ENCODE measurements at places on chromosomes 1 and 21. TPM values are rescaled to one million over a fixed set of nuclear protein-coding genes. Genes with fewer than 3 reads are reported as not detected.

DNA sequence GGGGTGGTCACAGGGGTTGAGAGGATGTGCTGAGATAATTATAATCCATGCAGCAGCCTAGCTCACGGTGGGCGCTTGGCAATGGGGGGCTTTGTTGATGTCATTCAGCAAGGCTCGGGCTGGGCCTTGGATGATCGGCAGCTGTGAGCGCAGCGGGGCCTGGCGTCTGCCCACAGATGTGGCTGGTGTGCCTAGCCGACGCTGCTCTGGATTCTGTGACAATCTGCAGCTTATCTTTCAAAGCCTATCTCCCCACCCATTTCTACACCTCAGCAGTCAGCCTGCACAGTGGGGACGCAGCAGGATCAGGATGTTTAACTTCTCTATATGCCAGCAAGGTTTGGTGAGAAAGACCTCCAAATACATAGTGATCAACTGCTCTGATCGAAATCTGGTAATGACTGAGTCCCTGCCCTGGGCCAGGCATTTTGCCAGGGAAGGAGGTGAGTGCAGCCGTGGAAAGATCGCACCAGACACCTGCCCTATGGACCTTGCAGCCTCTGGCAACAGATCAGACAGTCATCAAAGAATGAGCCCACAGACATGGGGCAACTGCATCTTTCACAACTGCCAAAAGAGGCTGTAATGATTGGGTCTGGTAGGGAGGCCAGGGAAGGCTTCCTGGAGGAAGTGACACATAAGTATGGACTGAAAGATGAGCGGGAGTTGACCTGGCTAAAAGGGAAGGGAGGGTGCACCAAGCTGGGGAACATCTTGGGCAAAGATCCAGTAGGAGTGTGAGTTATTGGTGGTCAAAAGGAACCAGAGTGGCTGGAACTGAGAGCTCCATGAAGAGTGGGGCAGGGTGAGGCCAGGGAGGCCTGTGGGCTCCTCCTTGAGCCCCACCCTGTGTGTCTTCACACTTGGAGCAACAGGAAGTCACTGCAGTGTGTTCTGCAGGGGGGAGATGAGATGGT lies 35.3 kb downstream of the EPHB2 start:
- no peak for DNase-seq

- DNase-seq = no peak
These were observed 8.9 kb downstream of the C1orf115 start for GRCh38 chr1:220699044-220699443.

- DNase-seq = no peak
These were observed 10.5 kb downstream of the SNAP47 start for GRCh38 chr1:227745568-227746265.

- DNase-seq = no peak
These were observed 151.5 kb downstream of the SMYD3 start for GRCh38 chr1:246355411-246356230.

DNA sequence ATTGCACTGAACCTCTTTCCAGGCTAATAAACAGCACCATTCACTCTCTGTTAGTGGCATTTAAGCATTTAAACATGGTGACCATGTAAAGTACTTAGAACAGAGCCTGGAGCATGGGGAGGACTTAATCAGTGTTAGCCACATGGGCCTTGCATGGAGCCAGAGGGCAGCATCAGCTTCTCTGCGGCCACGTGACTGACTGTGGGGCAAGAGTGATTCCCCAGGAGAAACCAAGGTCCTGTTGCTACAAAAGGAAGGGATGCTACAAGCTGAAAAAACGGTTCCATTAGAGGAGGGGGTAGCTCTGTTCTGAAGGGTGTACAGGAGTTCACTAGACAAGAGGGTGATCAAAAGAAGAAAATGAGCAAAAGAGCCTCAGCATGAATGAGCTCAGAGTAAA lies 256.8 kb downstream of the MATN1 start:
- DNase-seq = no peak

DNA sequence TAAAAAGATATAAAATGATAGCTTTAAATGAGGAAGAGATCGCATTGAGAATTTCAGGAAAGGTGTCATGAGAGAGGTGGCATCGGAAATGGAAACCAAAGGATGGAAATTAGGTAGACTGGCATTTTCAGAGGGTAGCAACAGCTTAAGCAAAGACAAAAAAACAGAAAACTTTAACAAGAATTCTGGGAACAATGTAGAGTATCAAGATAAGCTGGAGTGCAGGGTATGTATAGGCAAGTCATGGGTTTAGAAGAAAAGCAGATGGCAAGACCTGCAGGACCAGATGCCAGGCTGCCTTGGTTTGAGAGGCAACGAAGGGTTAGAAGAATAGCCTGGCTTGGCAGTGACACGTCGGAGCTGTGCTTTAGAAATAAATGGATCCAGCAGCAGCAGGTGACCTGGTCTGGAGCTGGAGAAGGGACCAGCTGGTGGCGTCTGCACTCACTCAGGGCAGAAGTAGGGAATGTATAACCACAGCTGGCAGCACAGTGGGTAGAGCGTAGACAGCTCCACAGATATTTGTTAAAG lies 149.4 kb upstream of the TIAM1 start:
- no peak for DNase-seq

DNA sequence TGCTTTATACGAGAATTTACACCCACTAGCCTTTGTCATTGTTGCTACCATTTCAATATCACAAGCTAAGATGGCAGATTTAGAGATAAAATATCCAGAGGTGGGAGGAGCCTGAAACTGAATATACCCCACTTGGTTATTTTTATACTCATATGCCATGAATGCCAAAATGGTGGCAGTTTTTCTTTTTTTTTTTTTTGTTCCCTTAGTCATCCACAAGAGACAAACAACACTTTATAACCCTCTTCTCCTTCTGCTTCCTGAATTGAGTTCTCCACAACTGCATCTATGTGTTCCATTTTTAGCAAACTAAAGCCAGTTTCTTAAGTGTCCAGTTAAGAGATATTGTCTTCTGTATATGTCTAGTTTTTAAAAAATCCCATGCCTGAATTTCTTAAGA lies 558.4 kb downstream of the LMO4 start:
- DNase-seq = no peak

GRCh38 chr1:169047074-169047473 lies 59.4 kb upstream of the ATP1B1 start:
- DNase-seq = no peak

DNA sequence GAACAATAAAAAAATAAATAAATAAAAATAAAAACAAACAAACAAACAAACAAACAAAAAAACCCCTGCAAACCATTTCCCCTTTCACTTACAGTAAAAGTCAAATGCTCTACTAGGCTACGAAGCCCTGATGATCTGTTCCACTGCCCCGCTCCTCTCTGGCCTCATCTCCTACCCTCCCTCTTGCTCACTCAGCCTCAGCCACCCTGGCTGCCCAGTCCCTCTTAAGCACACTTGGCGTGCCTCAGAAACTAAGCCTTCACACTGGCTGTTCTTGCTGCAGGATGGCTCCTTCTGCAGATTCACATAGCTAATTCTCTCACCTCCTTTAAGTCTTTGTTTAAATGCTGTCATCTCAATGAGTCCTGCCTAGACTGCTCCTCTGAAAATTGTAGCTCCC lies 30.8 kb upstream of the UHMK1 start:
- no peak for DNase-seq

GRCh38 chr1:235491644-235492043 lies 12.6 kb downstream of the B3GALNT2 start:
- no peak for DNase-seq

GRCh38 chr1:99228153-99228552 lies 36.1 kb upstream of the PLPPR4 start:
- no peak for DNase-seq

DNA sequence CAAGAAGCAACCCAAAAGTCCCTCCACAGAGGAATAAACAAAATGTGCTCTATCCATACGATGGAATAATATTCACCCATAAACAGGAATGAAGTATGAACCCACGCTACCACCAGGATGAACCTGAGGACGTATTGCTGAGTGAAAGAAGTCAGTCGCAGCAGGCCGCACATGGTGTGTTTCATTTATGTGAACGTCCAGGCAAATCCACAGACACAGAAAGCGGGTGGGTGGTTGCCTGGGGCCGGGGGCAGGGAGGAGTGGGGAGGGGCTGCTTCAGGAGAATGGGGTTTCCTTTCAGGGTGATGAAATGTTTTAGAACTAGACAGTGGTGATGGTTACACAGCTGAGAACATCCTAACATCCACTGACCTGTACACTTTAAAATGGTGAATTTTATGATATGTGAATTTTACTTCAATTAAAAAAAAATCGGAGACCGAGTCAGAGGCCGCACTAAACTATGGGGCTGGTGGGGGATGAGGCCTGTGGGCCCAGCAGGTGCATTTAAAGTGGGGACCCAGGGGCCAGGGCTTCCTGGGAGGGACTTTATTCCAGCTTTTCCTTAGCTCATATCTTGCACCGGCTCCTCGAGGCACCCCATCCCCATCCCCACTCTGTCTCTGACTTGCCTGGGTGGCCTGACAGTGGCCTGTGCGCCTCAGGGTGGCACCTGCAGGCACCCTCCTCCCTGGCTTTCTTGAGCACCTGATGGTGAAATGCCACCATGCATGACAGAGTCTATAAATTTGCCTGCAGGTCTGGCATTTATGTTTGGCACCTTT lies 392.6 kb upstream of the VAMP3 start:
- no peak for DNase-seq

DNA sequence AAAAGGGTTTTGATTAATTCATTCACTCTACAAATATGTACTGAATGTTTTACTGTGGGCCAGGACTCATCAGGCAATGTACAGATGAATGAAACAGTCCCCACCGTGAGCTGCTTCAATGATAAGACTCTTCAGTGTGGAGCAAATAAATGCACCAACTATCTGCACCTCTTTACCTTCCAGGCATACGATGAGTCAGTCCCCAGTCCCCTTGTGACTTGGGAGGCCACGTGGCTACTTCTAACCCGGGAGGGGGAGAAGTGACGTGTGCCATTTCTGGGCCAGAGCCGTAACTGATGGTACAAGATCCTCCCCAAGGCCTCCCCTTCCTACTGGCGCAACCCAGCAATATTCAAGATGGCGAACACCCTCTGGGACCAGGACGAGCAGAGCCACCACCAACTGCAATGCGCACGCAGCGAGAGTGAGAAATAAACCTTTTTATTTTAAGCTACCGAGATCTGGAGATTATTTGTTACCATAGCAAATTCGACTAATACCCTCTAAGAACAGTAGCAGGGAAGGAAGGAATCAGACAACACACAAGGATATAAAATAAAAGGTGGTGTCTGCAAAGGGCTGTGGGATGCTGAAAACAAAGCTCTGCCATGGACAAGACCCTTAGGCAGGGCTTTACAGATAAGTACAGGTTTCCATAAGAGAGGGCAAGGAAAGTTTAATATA lies 74.5 kb downstream of the NPHP4 start:
- no peak for DNase-seq

- no peak for DNase-seq
These were observed 17.0 kb upstream of the STUM start for GRCh38 chr1:226531360-226532093.

DNA sequence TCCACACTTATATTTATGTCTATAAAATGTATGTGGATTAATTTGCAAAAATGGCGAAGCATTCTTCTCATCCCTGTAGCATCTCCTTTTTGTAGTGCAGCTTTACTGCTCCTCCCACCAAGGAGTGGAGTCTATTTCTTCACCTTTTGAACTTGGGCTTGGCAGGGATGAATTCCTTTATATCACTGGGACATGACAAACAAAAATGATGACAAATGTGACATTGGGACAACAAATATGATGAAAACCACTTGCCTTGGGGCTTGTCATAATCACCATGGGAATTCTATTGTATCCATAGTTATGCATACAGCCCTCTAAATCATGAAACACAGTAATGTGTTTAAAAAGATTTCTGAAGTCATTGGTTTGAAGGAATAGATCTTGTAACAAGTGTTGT lies 155.0 kb downstream of the TNFSF18 start:
- DNase-seq = no peak

GRCh38 chr1:236545621-236546169 lies 21.9 kb downstream of the LGALS8 start:
- DNase-seq = no peak

DNA sequence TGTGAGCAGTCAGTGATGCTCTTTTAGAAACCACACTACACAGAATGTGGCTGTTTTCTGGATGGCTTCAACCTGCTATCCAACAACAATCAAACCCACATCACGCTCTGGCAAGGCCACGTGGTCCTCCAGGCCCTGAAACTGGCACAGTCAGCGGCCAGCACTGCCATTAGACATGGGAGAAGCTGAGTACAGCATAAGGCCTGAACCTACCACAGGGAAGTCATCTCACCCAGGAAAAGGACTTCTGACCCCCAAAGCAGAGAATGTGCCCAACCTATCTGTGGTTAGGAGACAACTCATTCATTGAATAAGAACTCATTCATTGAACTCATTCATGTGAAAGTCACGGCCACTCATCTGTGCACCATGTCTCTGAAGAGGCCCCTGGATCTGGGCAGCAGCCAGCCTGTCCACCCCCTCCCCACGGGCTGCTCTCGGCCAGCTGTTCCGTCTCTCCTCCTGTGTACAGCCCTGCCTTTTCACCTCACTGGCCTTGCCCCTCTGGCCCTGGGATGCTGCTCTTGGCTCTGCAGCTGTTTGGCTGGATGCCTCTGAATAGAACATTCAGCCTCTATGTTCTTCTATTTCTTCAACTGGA lies 41.1 kb downstream of the C1orf198 start:
- DNase-seq = no peak

GRCh38 chr1:62068978-62069377 lies 125.7 kb upstream of the L1TD1 start:
- DNase-seq = no peak

GRCh38 chr1:99326215-99326949 lies 62.1 kb downstream of the PLPPR4 start:
- DNase-seq = no peak

DNA sequence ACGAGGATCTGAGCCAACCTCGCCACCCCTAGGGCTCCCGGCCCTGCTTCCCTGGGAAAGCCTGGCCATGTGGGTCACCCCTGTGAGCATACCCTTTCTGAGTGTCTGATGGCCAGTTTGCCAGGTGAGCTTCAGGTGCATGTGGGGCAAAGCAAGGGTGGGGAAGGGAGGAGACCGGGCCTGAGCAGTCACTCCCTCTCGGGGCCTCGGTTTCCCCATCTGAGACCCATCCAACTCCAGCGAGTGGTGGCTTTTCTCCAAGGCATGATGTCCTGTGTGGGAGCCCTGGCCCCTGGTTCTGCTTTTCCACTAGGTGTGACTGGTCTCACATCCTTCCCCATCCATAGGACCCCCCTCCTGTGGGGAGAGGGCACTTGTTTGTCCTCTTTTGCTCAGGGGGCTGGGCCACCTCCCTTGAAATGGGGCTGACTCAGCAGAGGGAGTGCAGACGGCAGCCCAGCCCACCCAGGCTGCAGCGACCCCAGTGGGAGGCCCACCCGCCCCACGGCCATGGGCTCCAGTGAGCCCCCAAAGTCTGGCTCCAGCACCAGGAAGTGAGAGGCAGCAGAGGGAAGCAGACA lies 1.7 kb upstream of the WNT9A start:
- no peak for DNase-seq

- no peak for DNase-seq
These were observed 177.3 kb downstream of the ZSCAN20 start for GRCh38 chr1:33649759-33650158.

CFHR1 gene
- total RNA-seq = not detected

PFKL gene
- 190 TPM for total RNA-seq

ATP5PB gene
- 348 TPM for total RNA-seq

SSX2IP gene
- total RNA-seq = 19.9 TPM

LIN28A gene
- not detected for total RNA-seq

GCLM gene
- 17.8 TPM for total RNA-seq

G0S2 gene
- 0.64 TPM for total RNA-seq

LCK gene
- 434 TPM for total RNA-seq

RIMKLA gene
- total RNA-seq = 0.99 TPM
